ENCODE measurements at places on chromosomes 3 and 15.

GRCh38 chr3:49519296-49519695, 35.0 kb upstream of the BSN start:
- H3K4me1 ChIP-seq = peaks cover 60% of the 10 kb centered on the region
- peaks cover 9% of the 10 kb centered on the region for H3K36me3 ChIP-seq
- peak overlapping the region; percentile 81 for H3K27ac ChIP-seq
- no peak overlapping the region for H3K4me3 ChIP-seq

- no peak overlapping the region for H3K27ac ChIP-seq
- H3K4me3 ChIP-seq = no peak overlapping the region
- no peaks in the 10 kb centered on the region for H3K27me3 ChIP-seq
- no peak for DNase-seq
Measured at GRCh38 chr15:41437448-41437847, 20.6 kb downstream of the RTF1 start.

DNA sequence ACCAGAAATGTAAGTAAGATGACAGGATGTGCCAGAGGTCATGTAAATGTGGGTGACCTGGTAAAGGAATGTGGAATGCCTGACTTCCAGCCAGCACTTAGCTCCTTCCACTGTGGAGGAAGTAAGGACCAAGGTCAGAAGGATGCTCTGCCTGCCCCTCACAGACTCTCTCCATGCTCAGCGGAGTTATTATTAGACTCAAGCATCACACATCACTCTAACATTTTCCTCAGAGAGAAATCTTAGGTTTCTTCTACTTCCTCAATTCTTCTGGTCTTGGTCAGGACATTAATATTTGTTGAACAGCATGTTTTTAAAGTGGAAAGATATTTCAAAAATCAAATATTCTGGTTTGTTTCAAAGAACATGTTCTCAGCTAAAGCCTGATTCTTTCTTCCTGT, 231.4 kb upstream of the WNT5A start:
- no peaks in the 10 kb centered on the region for H3K4me1 ChIP-seq
- no peak for DNase-seq
- H3K27me3 ChIP-seq = peaks cover 3% of the 10 kb centered on the region
- H3K27ac ChIP-seq = no peak overlapping the region
- H3K4me3 ChIP-seq = no peak overlapping the region
- no peaks in the 10 kb centered on the region for H3K36me3 ChIP-seq

DNA sequence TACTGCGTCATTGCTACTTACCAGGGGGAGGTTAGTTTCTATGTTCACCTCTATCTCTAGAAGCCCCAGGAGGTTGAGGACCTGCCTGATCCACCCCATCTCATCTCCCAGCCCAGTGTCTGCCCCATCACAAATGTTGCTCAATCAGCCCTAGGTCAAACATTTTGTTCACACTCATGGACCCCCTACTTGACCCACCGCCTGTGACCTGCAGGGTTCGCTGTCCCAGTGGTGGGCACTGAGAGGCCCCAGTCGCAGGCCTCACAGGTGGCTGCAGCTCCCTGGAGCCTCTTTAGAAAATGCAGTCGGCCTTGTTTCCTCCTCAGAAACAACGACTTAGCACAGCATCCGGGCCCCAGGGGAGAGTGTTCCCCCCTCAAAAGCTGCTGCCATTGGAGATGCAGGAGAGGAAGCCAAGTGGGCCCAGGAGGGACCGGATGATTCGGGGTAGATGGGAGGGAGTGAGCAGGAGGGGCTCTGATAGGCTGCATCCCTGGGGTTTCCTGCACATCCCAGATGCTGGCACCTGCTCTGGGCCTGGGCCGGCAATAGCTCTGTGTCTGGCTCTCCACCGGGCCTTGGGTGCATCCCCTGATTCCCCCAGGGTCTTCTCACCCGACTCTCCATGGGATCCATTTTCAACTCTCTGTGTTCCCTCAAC, 18.4 kb upstream of the INSYN1 start:
- no peak for DNase-seq
- H3K27me3 ChIP-seq = no peaks in the 10 kb centered on the region
- H3K27ac ChIP-seq = no peak overlapping the region
- H3K4me3 ChIP-seq = no peak overlapping the region

DNA sequence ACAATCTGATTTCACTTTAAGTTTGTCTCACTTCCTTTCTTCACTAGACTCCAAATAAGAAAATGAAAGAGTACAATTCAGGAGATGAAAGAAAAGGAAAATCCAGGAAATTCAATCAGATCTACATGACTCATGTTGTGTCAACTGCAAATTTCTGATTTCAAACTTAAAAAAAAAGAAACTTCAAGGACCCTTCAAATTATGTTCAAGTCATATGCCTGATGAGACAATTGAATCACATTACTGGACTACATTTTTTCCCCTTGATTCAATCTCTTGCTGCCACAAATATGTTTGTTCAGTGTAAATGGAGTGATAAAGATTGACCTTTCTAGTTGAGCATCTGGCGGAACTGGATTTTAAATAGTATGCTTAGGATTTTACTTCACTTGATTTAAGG, 37.4 kb downstream of the FRMD5 start:
- no peaks in the 10 kb centered on the region for H3K36me3 ChIP-seq
- no peak for DNase-seq
- no peak overlapping the region for H3K4me3 ChIP-seq

DNA sequence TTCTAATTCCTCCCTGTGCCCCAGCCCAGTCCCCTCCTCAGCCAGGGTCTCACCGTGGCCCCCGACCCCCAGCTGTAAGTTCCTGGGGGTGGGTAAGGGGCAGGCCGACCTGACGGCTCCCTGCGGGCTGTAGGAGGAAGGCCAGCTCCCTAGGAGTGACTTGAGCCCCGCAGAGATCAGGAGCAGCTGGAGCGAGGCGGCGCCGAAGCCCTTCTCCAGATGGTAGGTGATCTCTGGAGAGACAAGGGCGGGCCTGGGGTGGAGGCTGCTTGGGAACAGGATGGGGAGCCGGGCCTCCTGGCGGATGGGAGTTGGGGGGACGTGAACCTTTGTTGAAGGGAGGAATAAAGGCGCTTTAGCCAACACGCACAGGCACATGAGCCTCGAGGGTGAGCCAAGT, 4.2 kb downstream of the SLC28A1 start:
- no peak for DNase-seq
- H3K27me3 ChIP-seq = no peaks in the 10 kb centered on the region
- H3K36me3 ChIP-seq = no peaks in the 10 kb centered on the region
- no peak overlapping the region for H3K4me3 ChIP-seq
- no peak overlapping the region for H3K27ac ChIP-seq

- H3K27ac ChIP-seq = peak overlapping the region; percentile 62
- H3K4me3 ChIP-seq = no peak overlapping the region
- no peak for DNase-seq
Measured at GRCh38 chr3:38264779-38265178, 833 bp upstream of the SLC22A13 start.

DNA sequence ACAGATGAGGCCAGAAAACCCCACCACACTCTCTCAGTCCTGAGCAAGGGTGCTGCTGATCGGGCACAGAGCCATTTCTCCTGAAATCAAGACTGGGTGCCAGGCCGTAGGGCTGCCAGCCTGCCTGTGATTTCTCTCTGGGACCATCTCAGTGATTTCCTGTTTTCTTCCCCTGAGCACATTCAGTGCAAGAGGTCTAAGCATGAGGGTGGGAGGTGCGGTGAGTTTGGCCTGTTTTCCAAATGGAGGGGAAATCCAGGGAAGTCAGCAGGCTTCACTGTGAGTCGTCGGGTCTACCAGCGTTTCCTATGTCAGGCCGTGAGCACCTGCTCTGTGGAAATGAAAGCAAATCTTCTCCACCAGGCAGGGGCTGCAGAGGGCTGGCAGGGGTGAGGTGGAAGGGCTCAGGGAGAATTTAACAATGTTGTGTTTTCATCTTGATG, 82.3 kb downstream of the ST6GAL1 start:
- no peaks in the 10 kb centered on the region for H3K4me1 ChIP-seq
- H3K27me3 ChIP-seq = no peaks in the 10 kb centered on the region
- no peak overlapping the region for H3K4me3 ChIP-seq
- H3K27ac ChIP-seq = peak overlapping the region; percentile 28
- no peak for DNase-seq
- no peaks in the 10 kb centered on the region for H3K36me3 ChIP-seq

DNA sequence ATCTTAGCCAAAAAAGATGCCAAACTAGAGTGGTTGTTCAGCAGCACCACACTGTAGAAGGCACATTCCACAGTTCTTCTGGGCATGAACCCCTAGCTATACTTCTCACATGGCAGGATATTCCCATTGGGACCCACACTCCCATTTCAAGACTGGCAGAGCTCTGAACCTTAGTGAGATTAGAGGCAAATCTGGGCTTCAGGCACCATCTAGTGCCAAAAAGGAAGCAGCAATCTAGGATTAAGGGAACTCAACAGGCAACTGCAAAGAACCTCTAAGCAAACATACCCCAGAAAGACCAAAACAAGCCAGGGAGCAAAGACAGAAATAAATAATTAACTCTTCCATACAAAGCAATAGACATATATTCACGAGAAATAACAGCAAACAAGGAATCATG, 66.2 kb downstream of the TAFA4 start:
- H3K4me1 ChIP-seq = no peaks in the 10 kb centered on the region
- H3K36me3 ChIP-seq = no peaks in the 10 kb centered on the region
- no peaks in the 10 kb centered on the region for H3K27me3 ChIP-seq
- no peak for DNase-seq
- no peak overlapping the region for H3K4me3 ChIP-seq

DNA sequence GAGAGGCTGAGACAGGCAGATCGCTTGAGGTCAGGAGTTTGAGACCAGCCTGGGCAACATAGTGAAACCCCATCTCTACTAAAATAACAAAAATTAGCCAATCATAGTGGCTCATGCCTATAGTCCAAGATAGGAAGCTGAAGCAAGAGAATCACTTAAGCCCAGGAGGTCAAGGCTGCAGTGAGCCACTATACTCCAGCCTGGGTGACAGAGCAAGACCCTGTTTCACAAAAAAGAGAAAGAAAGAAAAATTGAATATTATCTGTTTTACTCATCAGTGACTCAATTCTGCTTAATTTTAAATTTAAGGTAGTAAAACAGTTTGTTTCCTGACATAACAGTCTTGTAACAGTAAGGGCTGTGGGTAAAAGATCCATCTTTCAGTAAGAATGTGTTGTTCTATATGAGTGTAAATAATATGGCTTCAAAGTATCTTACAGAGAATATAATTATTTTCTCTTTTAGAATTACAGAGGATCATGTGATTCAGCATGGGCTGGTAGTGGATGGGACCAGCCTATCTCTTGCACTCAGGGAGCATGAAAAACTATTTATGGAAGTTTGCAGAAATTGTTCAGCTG, 85.8 kb downstream of the ATP11B start:
- H3K27ac ChIP-seq = no peak overlapping the region
- no peaks in the 10 kb centered on the region for H3K4me1 ChIP-seq

DNA sequence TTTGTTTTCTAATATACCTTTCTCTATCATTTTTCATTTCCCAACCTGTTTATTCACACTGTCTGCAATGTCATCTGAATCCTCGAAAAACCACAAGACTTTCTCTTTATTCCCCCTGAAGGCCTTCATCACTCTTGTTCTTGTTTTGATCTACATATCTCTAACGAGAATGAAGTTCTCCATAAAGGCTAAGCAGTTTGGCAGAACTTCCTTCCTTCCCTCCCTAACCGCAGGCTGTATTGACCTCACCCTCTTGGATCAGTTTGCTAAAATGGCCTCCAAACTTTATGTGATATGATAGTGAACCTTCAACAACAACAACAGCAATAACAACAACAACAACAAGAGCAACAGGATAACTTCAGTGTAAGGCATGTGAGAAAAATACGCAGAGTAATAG, 392.8 kb downstream of the TIGIT start:
- H3K4me1 ChIP-seq = peaks cover 19% of the 10 kb centered on the region
- H3K4me3 ChIP-seq = no peak overlapping the region
- H3K27me3 ChIP-seq = no peaks in the 10 kb centered on the region
- peak overlapping the region; percentile 52 for H3K27ac ChIP-seq

- peaks cover 2% of the 10 kb centered on the region for H3K4me1 ChIP-seq
- no peaks in the 10 kb centered on the region for H3K36me3 ChIP-seq
- no peak for DNase-seq
Measured at GRCh38 chr3:112048911-112049310, 14.4 kb downstream of the TMPRSS7 start.

DNA sequence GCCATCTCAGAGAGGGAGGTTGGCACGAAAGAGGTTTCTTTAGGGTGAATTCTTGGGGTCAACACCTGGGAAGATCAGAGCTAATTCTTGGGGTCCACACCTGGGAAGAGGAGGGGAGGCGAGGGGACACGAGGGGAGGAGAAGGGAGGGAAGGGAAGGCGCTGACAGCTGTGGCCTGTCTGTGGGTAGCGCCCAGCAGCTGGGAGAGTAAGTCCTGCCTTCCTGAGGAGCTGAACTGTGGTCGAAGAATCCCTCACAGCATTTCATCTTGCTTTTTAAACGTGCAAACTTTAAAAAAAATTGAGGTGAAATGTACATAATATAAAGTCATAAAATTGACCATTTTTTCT, 63.2 kb upstream of the CGNL1 start:
- no peak for DNase-seq
- peaks cover 7% of the 10 kb centered on the region for H3K4me1 ChIP-seq
- no peaks in the 10 kb centered on the region for H3K36me3 ChIP-seq
- H3K4me3 ChIP-seq = no peak overlapping the region
- H3K27me3 ChIP-seq = no peaks in the 10 kb centered on the region
- H3K27ac ChIP-seq = peak overlapping the region; percentile 67

DNA sequence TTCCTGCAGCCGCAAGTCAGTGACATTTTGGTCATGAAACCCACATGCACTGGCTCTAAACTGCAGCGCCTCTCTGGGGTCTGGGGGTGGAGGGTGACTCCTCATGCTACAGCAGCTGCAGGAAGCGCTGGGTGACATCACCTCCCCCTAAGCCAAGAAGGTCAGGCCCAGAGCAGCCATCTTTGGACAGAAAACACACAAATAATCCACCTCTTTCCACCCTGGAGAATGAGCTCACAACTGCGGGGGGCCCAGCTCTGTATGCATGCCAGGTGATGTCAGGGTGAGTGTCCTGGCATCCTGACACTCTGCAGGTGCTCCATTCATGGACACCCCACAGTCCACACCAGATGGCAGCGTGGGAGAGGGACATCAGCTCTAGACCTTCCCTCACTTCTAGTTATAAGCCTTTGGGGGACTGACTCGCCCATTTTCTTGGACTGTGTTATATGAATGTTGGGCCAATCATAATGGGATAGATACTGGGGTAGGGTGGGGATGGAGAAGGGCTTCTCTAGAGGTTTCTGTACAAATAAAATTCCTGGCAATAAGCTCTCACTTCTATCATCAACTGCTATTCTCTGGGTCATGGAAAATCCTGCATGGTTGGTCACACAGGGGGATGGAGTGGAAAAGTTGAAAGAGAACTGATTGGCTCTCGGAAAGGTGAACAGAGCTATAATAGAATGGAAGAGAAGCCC, 70.7 kb upstream of the THBS1 start:
- H3K27ac ChIP-seq = no peak overlapping the region
- H3K36me3 ChIP-seq = no peaks in the 10 kb centered on the region
- H3K4me3 ChIP-seq = no peak overlapping the region
- H3K4me1 ChIP-seq = no peaks in the 10 kb centered on the region
- no peak for DNase-seq

DNA sequence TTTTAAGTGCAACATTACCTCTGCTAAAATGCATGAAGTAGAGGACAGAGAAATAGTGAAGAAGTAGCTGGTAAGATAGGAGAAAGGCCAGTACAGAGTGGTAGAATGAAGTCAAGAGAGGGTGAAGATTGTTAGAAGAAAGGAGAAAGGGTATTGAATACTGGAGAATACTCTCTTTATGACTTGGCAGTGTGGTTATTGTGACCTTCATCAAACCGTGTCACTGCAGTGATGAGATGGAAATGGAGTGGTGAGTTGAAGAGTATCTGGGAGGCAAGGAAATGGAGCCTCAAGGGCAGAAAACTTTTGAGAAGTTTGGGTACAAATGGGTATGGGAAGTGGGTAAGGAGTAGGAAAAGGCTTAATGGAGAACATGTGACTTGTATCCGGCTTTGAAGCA, 24.7 kb downstream of the MINDY2 start:
- no peaks in the 10 kb centered on the region for H3K27me3 ChIP-seq
- H3K4me1 ChIP-seq = no peaks in the 10 kb centered on the region
- no peaks in the 10 kb centered on the region for H3K36me3 ChIP-seq
- no peak for DNase-seq
- no peak overlapping the region for H3K27ac ChIP-seq
